ENCODE measurements at places on chromosomes 13 and 19.
A peak's percentile ranks its signal among the peaks of the same experiment; 100 is the strongest.

- DNase-seq = no peak
These were observed 156.4 kb downstream of the MYO16 start for GRCh38 chr13:108785844-108786243.

GRCh38 chr13:31919971-31920726 lies 111.4 kb upstream of the FRY start:
- DNase-seq = no peak

DNA sequence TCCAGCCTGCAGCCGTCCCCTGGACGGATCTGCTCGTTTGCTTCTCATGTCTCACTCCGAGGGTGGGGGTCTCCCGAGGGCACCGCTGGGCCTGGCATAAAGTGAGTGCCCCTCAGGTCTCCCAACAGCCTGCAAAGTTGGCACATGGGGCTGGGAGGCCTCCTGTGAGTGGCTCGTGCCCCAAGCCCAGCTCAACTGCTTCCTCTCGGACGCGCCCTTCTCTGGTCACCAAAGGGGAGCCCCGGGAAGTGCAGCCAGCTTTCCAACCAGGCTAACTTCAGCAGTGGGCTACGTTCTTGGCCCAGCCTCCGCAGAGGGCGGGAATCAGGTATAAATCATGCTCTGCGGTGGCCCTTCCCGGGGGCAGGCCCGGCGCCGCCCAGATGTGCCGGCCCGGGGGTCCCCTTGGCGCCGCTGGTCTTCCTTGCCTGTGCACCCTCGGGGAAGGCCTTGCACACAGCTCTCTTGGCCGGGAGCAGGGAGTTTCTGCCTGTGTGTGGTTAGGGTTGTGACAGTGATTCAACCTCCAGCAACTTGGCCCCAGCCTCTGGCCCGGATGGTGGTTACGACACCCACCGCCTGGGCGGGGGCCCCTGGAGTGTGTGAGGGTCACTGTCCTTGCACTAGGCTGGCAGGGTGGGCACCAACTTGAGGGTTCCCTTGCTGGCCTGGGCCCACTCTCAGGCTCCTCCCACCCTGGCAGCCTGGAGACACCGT lies 20.7 kb downstream of the CEBPG start:
- peak; percentile 58 for DNase-seq

- no peak for DNase-seq
These were observed 7.1 kb downstream of the COMMD6 start for GRCh38 chr13:75530549-75530961.

DNA sequence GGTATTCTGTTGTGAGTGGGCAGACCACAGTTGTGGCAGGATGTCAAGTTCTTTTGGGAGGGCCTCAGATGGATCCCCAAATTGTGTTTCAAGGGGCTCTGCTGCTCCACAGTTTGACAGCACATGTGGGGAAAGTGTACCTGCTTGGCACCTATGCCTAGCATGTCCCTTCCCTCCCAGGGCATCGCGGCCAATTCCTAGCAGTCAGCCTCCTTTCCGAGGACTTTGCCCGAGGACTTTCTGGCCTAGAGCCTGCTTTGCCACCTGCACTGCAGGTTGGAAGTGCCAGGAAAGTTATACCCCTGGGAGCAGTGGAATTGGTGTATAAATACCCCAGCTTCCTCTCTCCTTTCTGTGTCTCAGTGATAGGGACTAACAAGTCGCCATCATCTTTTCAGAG lies 11.9 kb upstream of the GPR12 start:
- DNase-seq = no peak
